ENCODE measurements at places on chromosomes 4 and X.
A peak's percentile ranks its signal among the peaks of the same experiment; 100 is the strongest.

DNA sequence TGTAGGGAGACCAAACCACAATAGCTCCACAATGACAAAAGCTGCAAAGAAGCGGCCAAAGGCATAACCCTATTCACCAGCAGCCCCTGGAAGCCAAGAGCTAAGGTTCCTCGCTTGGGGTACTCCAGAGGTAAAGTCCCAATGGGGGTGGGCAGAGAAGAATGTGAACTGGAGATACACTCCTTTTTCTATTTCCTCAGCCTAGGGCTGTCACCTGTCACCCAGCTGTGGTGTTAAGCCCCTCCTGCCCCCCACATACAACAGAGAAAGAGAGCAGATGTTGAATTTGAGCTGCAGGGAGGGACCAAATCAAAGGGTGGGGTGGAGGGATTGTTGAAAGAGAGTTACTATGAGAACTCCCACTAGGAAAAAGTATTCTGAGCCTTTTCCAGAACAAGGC, 26.1 kb downstream of the AMOT start:
- no peak for DNase-seq

GRCh38 chr4:182827954-182828353, 89.2 kb downstream of the DCTD start:
- DNase-seq, result no peak

GRCh38 chr4:147735413-147736301, 3.8 kb downstream of the ARHGAP10 start:
- DNase-seq, result no peak

DNA sequence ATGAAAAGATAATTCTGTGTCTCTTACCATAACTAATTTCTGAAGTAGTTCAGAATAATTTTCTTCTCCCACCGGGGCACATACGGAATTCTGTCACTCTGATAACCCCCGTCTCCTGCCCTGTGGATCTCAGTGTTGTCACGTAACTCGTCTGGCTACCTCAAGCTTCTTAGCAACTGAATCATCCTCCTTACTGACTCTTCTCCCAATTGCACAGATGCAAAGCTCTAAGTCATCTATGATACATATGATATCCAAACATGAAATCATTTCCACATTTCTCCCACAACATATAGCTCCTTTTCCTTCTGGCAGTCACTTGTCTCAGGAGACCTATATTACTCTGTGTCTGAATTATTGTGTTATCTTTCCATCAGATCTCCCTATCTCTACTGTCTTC, 1043.1 kb upstream of the TENM3 start:
- DNase-seq, result no peak

DNA sequence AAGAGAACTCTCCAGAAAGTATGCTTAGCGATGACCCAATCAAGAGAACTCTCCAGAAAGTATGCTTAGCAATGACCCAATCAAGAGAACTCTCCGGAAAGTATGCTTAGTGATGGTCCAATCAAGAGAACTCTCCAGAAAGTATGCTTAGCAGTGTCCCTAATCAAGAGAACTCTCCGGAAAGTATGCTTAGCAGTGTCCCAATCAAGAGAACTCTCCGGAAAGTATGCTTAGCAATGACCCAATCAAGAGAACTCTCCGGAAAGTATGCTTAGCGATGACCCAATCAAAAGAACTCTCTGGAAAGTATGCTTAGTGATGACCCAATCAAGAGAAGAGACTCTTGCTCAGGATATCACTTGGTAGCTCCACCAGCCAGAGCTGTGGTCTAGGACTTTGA, 92.5 kb downstream of the AFAP1 start:
- no peak for DNase-seq

- DNase-seq, result peak; percentile 83
These were observed 208.9 kb downstream of the NWD2 start for GRCh38 chr4:37453281-37453998.

DNA sequence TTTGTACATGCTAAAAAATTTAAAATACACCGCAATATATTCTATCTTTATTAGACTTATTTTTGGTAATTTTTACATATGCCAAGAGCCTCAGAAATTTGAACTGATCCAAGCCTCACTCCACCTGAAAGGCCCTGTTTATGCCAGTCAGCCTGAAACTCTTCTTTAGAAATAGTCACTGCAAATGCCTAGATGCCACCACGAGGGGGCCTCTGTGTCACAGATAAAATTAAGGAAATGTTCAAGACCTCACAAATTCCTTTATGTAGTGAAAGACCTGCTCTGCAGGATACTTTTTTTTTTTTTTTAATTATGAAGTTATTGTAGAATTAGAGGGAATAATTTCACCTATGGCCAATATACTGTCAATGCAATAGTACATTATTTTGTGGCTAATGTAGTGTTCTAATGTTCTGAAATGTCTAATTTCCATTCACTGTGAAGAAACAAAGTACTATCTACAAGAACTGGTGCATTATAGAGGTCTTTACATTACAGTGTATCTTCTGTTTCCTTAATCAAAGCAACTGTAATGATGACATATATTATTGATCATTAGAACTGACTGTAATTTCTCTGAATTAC, 69.8 kb downstream of the DTHD1 start:
- peak; percentile 11 for DNase-seq

DNA sequence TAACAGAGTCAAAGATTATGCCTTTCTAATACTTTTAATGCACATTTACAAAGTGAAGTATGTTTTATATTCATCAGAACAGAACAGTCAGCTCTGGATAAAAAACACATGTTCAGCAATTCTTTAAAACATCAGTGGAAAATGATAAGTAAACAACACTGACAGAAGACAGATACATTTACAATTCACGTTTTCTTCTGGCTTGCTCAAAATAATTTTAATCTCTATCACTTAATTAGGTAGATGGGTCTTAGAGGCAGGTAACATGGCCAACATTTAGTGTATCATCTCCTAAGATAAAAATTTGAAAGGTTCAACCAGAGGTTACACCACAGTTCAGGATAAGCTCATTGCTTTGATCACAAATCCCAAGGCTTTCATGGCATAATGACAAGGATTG, 156.8 kb upstream of the MAB21L2 start:
- no peak for DNase-seq

- DNase-seq, result no peak
These were observed 19.1 kb upstream of the TEX13B start for GRCh38 chrX:108001218-108001814.

DNA sequence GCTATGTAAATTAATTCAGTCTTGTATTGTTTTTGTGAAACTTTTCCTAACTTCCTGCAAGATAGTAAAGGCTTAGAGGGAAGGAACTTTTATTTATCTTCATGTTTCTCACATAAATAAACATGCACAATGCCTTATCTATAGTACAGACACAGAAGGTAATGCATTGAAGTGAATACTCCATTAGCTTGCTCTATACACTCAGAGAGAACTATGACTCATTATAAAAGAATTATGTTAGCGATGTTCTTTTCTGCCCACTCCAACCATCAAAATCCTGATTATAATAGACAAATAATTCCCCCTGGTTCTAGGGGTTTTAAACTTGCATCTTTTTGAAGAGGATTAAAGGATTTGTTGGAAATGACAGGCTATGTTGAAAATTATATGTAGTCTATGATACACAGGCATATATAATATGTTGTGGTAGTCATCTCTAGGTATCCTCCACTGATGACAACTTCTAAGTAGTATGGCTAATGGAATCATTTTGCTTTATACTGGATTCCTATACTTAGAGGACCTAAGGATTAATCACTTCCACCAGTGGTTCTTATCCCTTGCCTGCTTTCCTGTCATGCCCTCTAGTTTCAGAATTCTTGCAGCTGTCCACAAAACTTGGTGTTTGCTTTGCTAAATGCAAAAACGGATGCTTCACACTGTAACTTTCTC, 115.7 kb downstream of the NDST4 start:
- no peak for DNase-seq

DNA sequence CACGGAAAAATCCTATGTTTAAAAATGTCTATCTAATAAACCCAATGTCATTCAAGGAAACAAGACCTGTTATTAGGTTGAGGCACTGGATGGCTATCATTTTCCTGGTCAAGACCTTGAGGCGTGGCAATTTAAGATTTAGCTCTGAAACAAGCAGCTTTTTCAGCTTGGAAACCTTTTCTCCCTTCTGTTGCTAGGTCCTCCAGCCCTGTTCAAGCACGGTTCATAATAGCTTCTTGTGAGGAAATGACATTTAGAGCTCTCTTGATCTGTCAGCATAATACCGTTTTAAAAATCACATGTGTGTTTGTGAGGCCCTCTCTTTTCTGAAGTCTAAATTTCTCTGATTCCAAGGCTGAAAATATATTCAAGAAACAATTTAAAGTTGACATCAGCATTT, 133.6 kb upstream of the GRPR start:
- DNase-seq, result no peak

- DNase-seq, result no peak
These were observed 22.8 kb downstream of the FBXW7 start for GRCh38 chr4:152513078-152513477.

- no peak for DNase-seq
These were observed 155.6 kb upstream of the PACRGL start for GRCh38 chr4:20544645-20545044.

GRCh38 chr4:188110036-188110435, 633 bp upstream of the TRIML2 start:
- no peak for DNase-seq

- peak; percentile 0 for DNase-seq
These were observed 65.6 kb downstream of the MCF2 start for GRCh38 chrX:139642241-139642927.

DNA sequence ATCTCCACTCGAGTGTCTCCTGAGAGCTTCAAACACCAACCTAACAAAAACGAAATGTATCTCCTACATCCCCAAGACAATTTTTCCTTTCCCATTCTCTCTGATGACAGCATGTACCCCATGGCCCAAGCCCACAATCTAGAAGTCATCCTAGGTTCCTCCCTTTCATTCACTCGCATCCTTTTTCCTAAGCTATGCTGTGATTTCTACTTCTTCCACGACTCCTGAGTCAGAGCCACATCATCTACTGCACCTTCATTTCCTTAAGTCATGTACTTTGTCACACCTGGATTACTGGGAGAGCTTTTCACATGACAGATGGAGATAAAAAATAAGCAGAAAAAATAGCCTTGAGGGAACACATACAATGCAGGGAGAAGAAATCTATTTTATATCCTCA, 20.1 kb downstream of the C4orf36 start:
- DNase-seq, result no peak

DNA sequence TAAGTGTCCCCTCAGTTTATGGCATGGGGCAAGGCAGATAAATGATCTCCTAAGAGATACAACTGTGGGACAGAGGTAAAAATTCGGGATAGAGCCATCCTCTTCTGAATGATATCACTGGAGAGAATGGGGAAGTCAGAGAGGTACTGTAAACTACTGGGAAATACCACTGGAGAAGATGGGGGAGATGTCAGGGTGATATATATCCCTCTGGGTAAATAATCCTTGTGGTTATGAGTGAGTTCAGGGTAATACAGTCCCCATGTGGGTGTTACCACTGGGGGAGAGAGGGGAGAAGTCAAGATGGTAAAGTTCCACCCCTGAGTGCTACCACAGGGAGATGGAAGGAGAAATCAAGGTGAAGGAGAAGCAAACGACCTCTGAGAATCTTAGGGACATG, 63.9 kb upstream of the ZNF81 start:
- DNase-seq, result no peak

- no peak for DNase-seq
These were observed 158.9 kb downstream of the KDM6A start for GRCh38 chrX:45031830-45032378.

- no peak for DNase-seq
These were observed 1495.5 kb upstream of the ADGRL3 start for GRCh38 chr4:59704616-59705015.

DNA sequence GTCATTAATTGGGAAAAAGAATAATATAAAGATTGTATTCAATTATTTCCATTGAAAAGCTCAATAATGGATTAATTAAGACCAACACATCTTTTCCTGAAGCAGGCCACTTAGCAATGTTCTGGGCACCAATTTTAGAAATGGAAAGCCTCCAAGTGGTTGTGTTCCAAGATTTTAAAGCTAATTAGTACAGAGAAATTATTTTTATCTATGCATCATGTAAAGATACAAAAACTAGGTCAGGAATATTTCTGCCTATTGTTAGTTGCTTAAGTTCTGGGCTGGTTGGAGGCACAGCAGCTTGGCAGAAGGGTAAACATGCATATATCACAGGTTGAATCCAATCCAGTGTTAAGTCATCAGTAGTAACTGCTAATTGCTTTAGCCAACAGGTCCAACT, 101.9 kb downstream of the RASL11B start:
- no peak for DNase-seq

GRCh38 chr4:6112606-6113290, 87.6 kb downstream of the JAKMIP1 start:
- no peak for DNase-seq

DNA sequence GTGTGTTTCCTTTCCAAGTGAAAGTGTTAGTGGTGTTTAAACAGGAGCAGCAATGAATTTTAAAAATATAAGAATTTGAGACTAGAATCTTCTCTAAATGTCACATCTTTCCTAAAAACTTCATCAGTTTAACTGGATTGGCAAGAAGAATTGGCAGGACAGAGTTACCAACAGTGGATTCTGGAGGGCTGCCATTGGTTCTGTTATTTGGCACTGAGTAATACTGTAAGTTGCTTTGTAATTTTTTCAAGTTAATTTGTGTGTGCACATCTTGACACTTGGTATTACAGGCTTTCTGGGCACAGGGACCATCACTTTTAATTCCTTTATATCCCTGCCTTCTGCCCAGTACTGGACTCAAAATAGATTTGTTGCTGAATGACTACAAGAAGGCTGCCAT, 4.5 kb upstream of the GPRIN3 start:
- no peak for DNase-seq

DNA sequence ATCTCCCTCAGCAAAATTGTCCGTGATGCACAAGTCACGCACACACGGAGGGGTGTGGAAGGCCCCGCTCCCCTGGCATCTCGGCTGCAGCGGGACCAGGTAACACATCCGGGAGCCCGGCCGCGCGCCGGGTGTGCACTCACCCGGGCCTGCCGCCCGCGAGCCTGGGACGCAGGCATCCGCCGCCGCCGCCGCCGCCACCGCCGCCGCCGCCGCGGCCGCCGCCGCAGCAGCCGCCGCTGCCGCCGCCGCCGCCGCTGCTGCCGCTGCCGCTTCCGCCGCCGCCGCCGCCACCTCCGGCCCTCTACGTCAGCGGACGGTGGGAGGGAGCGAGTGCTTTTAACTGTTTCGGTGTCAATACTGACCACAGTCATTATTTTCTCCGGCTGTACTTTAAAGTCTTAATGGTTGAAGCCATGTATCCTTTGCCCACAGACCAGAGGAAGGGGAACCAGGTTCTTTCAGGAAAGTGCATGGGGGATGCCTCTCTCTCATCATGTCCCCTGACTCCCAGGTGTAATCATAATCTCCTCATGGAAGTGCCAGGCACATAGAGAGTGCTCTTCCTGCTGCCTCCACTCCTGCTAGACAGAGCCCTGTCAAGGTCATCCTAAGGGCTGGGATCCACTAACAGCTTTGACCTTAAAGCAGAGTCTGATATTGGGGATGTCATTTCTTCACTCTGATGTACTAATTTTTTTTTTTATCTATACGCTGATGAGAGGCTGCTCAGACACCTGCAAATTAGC, 38.0 kb downstream of the MAGEE2 start:
- DNase-seq, result peak; percentile 41

DNA sequence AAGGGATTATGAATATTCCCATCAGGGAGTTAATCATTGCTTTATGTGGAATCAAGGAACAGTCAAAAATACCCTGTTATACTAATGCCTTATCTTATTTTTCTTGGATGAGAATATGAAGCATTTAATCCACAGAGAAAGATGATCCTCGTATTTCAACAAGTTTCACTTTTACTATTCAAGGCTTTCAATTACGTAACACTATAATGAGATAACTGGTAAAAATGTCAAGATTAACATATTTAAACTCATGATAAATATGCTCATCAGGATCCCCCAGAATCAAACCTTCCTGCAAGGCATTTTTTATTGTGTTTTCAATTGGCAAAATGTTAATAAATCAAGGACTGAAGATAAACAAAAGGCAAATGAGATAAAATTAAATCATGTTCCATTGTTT, 5.1 kb downstream of the ZXDA start:
- DNase-seq, result no peak
